ENCODE measurements at places on chromosomes 1 and 21. TPM values are rescaled to one million over a fixed set of nuclear protein-coding genes. Genes with fewer than 3 reads are reported as not detected.

GRCh38 chr1:151939779-151940178 is 30.5 kb upstream of the THEM4 start:
- DNase-seq, result no peak

DNA sequence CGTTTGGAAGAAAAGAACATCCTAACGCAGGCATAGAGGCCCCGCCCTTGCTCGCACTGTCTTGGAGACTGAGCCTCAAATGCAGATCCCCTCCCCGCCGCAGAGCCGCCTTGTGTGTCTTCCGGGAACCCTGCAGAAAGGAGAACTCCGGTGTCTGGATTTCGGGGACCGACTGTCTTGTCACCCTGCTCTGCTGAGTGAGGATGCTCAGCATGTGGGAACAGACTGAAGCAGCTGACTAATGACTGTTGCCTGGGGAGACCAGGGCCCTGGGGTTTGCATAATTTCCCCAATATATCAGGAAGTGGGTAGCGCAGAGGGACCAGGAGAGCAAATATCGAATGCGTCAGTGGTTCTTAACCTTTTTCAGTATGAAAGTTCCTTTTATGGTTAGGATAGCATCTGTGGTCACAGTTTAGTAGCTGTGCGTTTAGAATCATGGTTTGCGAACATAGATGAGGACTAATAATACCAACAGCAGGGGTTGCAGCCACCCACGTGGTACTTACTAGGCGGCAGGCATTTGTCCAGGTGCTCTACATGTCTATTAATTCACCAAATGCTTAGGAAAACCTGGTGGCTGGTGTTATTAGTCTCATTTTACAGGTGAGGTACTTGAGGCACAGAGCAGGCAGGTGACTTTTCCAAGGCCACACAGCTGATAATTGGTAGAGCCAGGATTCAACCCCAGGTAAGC is 14.3 kb downstream of the GPR137B start:
- DNase-seq, result no peak

DNA sequence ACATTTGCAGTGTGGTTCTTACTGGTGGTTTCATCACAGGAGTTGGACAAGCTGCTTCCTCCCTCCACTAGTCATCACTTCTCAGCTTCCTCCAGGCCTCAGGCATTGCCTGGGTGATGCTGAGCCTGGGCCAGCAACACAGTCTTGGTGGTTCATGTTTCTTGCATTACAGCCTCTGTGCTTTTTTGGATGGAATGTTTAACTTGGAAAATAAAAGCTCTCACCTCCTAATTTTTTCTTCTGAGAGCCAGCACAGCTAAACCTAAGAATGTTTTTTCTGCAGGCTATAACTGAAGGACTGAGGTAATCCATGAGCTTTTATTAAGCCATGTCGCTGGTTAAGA is 66.1 kb upstream of the RHOU start:
- no peak for DNase-seq

The CRYAA gene
- polyA plus RNA-seq, result not detected

The CRNN gene
- polyA plus RNA-seq, result not detected

The LIPI gene
- polyA plus RNA-seq, result not detected

The ETV3L gene
- polyA plus RNA-seq, result not detected

The SLC66A1 gene
- 25.8 TPM for polyA plus RNA-seq
